Stromal cell of bone marrow (primary cell): ENCODE measurements at places on chromosomes 6 and 20.

GRCh38 chr6:163310096-163310972 lies 104.2 kb upstream of the QKI start:
- no peak for DNase-seq

DNA sequence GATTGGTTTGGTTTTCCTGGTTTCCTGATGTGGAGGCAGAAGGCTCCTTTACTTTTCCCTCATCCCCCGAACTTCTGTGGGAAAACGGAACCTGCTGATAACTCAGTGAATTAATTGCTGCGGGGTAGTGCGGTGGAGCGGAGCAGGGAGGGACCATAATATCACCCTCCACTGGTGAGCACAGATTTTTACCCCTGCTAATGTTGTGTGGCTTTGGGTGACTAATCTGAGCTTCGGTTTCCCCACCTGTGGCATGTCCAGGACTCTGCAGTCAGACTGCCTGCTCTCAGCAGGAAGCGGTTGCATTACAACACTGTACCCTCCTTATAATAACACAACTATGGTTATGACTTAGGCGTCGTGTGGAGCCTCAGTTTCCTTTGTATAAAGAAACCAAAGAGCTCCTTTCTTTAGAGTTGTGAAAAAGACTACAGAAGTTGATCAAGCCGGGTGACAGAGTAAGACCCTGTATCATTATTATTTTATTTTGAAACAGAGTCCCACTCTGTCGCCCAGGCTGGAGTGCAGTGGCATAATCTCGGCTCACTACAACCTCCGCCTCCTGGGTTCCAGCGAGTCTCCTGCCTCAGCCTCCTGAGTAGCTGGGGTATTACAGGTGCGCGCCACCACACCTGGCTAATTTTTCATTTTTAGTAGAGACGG lies 2.2 kb upstream of the ID1 start:
- no peak for DNase-seq

GRCh38 chr6:11262242-11262641 lies 29.8 kb upstream of the NEDD9 start:
- no peak for DNase-seq

- DNase-seq, result no peak
These were observed 631 bp downstream of the MDGA1 start for GRCh38 chr6:37696841-37697662.

DNA sequence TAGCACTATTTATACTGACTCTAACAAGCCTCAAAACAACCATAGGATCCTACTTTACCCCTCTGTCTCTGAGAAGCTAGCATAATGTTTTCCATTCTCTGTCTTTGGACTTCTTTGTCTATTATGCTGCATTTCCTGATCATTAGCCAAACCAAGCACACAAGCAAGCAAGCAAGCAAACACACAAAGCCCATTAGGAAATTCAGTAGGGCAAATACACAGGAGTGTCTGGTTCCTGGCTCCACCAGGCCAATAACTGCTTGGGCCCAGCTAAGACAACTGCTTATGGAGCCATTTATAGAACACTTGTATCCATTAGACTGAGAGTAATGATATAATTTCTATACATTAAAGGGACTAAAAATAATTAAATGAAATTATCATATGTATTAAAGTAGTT lies 952.9 kb upstream of the EPHA7 start:
- no peak for DNase-seq

GRCh38 chr6:5036269-5036668 lies 32.4 kb upstream of the RPP40 start:
- no peak for DNase-seq

GRCh38 chr6:43748765-43749164 lies 21.2 kb upstream of the VEGFA start:
- no peak for DNase-seq

GRCh38 chr6:37814374-37814773 lies 5.2 kb upstream of the ZFAND3 start:
- no peak for DNase-seq

DNA sequence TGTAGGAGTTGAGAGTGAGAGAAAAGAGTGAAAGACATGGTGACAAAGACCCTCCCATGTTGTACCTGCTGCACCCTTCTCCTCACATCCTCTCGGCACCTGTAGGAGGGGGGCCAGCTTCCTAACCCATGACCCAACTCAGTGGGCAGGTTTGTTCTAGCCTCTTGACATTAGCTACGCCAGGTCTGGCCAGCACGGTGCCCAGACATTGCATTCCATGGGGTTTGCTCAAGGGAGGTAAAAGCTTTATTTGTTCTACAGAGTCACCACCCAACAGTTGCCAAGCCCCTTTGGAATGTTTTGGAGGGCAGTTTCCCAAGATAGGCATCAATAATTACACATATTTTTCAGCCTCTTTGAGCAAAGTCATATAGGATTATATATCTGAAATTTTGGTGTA lies 22.7 kb upstream of the TGM6 start:
- DNase-seq, result no peak

- no peak for DNase-seq
These were observed 812 bp downstream of the MYMX start for GRCh38 chr6:44217332-44218143.

GRCh38 chr6:110020888-110021287 lies 42.8 kb downstream of the GPR6 start:
- no peak for DNase-seq

DNA sequence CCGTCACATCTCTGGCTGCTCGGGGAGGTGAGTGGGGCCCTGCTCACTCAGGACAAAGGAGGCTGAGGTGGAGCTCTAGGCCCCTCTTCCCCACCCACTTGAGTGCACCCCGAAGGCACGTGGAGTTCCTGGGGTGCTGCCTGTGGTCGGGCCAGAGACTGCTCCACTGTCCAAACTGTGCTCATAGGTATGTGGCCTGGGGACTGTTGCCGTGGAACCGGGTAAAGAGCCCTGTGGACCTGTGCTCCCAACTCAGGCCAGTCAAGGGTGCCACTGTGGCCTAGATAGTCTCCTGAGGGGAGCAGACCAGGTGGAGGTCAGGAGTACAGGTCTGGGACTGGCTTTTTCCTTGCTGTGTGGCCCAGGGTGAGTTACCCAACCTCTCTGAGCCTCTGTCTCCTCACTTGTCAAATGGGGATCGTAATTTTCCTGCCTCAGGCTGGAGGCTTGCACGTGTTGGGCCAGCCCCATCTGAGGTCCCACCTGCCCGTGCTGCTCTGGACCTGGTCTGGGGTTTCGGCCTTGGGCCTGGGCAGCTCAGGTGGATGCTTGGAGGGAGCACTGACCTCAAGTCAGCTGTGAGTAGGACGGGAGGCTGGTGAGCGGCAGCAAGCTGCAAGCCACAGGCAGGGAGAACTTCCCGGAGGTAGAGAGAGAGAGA lies 12.4 kb upstream of the NPBWR2 start:
- DNase-seq, result no peak

GRCh38 chr20:13744352-13744751 lies 40.4 kb downstream of the ESF1 start:
- no peak for DNase-seq

DNA sequence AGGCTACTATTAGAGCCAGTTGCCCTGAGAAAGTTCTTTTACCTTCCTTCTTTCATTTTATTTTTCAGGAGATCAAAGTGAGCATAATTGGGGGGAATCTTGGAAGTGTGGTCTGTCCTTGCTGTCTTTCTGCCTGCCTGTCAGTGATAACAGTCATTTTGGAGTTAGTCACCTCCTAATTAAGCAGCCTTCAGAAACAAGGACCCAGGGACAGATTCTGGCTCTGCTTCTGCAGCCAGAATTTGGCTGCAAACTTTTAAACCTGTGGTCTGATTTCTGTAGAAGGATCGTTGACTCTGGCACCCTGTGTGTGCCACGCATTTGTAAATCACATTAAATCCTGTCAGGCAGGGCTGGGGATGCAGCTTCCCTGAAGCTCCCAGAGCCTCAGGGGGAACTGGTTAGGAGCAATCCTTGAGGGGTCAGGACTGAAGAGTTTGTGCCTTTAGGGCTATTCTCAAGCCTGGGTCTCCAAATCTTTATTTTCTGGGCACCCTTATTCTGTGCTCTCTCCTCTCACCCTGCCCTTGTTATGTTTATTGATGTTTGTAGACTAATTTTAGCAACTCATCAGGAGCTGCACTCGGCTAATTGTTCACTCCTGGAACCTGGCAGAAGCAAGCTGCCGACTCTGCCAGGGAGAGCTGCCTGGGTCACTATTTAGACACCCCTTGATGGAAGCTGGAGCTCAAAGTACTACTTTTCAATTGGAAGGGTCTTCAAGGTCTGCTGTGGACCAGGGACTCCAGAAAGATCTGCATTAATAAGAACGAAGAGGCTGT lies 6.8 kb downstream of the NOX3 start:
- DNase-seq, result no peak

DNA sequence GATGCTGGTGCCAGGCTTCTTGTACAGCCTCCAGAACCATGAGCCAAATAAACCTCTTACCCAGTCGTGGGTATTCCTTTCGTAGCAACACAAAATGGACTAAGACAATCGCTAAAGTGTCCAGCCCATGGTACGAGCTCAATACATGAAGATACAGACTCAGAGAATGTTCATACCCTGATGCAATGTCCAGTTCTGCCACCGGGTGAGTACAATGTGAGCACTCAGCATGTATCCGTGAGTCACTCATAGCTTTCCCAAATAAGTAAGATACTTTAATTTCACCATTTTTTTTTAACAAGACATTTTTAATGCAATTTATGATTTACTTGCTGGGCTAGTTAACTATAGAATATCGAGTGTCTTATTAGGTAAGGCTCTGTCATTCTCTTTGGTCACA lies 26.7 kb upstream of the PDE10A start:
- no peak for DNase-seq

DNA sequence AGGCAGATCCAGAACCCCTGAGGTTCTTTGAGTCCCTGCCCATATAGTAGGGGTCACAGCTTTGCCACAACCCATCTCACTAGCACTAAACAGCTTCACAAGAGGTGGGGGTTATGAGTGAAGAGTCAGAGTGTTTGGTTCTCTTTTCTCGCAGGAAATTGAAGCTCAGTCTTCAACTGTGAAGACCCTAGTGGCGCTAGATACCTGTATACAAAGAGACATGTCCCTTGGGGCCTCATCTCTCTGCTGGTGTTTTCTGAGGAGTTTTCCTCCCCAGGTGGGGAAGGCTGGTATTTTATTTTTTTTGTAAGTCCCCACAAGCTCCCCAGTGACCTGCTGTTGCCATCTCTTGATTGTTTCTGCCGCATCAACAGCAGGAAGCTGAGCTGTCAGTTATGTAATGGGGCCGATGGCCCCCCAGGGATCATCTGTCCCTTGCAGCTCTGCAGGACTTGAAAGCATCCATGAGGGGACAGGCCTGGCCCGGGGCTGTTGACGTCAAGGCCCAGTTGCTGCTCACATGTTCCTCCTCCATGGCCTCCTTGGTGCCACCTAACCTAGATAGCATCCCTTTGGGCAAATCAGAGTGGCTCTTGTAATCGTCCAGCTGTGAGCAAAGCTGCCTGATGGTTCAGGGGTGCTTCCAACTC lies 23.1 kb downstream of the STK35 start:
- DNase-seq, result no peak

GRCh38 chr6:111600588-111601445 lies 4.9 kb downstream of the TRAF3IP2 start:
- no peak for DNase-seq

- DNase-seq, result no peak
These were observed 160.2 kb downstream of the QRSL1 start for GRCh38 chr6:106789428-106790148.

- no peak for DNase-seq
These were observed 16.6 kb downstream of the DNAAF9 start for GRCh38 chr20:3390759-3391425.

DNA sequence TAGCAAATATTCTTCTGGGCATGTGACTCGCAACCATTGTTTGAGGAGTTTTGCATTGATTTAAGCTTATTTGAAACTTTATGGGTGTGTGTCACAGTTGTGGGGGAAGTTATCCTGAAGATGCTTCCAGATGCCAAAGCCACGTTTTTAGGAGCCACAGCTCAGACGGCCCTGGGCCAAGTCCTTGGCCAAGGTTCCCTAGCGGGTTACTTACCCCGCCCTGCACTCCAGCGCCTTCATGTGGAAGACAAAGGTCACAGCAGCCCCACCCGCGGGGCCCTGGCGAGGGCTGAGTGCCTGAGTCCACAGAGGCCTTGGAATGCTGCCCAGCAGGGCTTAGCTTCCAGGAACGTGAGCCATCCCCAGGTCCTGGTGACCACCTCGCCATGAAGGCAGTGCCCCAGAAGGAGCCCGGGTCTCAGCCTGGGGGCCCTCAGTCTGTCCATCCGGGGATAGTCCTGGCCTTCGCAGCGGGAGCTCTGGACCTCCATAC lies 308.3 kb downstream of the CDH4 start:
- DNase-seq, result no peak

- no peak for DNase-seq
These were observed 300.9 kb downstream of the DHX35 start for GRCh38 chr20:39263076-39263475.

- no peak for DNase-seq
These were observed 138.5 kb downstream of the ZDHHC14 start for GRCh38 chr6:157519255-157520116.
